NAMALWA (cell line): ENCODE measurements at places on chromosomes 4 and X.

- DNase-seq: no peak
These were observed 17.8 kb downstream of the JADE1 start for GRCh38 chr4:128827296-128827695.

- no peak for DNase-seq
These were observed 26.2 kb downstream of the ARAP2 start for GRCh38 chr4:36218121-36218520.

GRCh38 chr4:153541456-153542096 lies 75.4 kb downstream of the TMEM131L start:
- no peak for DNase-seq

DNA sequence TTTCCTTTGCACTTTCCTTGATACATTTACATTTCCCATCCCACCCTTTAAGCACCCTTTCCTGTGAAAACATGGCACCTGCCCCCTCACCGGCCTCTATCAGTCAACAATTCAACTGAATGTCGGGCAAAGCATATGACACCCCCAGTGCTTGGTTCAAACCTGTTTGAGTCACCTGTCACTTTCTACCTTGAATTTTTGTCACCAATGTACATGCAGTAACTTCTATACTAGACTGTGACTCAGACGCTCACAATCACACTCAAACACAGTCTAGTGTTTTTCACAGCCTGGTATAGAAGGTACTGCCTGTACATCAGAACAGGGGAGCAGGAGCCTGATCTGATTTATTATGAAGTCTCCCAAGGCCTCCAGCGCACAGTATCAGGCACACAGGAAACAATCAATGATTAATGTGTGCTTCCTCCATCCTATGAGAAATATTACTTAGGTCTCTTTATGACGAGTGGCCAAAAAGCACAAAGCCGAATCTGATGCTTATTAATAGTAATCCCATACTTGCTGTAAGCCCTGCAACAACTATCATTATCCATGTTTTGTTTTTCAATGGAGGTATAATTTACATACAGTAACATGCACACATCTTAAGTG lies 49.2 kb upstream of the FAM9C start:
- DNase-seq: no peak

DNA sequence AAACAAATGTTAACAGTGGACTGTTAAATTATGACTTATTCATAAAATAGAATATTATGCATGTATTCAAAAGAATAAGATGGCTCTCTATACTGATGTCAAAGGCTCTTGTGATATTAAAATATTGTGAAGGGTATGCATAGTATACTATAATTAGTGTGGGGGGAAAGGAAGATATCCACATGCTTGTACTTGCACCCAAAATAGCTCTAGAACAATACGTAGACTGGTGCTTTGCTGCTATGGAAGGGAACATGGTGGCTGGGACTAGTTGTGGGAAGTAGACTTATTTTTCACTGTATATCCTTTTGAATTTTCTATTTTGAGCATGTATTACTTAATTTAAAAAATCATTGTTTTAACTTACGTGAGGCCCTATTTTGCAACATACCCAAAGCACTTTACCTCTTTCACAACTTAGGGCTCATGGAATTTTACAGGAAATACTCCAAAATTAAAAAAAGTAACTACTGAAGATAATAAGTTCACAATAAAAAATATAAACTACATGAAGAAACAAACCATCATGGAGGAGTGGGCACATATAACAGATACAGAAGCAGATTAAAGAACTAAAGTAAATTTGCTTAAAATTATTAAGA lies 7.9 kb downstream of the PGRMC2 start:
- DNase-seq: no peak

DNA sequence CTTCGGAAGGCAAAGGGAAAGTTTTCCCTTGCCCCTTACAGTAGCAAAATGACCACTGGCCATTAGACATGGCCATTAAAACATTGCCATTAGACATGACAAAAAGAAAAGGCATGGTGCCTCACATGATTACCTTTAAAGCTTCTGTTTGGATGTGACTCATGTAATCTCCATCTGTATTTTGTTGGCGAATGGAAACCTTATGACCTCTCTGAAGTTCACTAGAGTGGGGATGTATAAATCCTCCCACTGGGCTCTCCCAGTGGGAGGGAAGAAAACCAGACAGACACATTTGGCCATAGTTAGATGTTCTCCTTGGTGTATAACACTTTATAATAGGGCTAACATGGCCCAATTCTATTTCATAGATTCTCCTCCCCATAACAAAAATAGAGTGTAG lies 152.6 kb downstream of the MAGEB17 start:
- DNase-seq: no peak

DNA sequence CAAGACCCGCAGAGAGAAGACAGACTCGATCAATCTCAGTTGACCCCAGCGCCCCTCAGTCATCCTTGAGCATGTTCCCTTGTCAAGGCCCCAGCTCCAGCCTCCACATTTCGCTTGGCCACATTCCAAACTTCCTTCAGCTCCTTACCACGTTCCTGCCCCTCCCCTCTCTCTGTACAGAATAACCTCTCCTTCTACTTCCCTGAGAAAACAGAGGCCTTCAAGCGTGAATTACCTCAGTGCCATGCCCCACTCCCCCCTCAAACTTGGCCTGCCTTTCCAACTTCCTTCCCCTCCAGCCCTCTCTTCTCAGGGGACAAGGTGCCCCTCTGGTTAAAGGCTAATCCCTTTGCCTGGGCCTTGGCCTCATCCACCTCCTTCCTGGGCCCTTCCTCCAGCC lies 3.2 kb upstream of the RIPPLY1 start:
- DNase-seq: no peak

- no peak for DNase-seq
These were observed 204.0 kb downstream of the MID1 start for GRCh38 chrX:10416424-10416823.

- DNase-seq: peak; percentile 61
These were observed 56.3 kb downstream of the ZAR1 start for GRCh38 chr4:48546336-48546735.

DNA sequence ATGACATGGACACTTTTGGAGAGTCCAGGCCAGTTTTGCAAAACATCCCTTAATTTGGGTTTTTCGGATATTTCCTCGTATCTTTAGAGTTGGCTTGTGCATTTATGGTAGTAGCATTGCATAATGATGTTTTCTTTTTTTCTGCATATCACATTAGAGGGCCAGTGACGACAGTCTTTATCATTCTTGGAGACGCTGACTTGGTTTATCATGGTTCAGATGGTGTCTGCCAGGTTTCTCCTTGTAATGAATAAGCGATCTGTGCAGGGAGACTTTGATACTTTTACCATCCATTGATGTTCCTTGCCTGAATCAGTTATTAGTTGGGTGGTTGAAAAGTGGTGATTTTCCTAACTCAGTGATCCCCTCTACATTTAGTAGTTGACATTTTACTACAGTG lies 46.6 kb downstream of the KIAA0232 start:
- DNase-seq: no peak

DNA sequence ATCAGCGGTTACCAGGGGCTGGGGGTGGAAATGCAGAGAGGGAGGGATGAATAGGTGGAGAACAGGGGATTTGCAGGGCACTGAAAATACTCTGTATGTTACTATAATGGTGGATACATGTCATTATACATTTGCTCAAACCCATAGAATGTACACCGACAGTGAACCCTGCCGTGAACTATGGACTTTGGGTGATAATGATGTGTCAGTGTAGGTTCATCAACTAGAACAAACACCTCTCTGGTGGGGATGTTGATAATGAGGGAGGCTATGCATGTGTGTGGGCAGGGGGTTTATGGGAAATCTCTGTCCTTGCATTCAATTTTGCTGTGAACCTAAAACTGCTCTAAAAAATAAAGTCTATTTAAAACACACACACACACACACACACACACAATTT lies 11.5 kb downstream of the HPSE start:
- no peak for DNase-seq

DNA sequence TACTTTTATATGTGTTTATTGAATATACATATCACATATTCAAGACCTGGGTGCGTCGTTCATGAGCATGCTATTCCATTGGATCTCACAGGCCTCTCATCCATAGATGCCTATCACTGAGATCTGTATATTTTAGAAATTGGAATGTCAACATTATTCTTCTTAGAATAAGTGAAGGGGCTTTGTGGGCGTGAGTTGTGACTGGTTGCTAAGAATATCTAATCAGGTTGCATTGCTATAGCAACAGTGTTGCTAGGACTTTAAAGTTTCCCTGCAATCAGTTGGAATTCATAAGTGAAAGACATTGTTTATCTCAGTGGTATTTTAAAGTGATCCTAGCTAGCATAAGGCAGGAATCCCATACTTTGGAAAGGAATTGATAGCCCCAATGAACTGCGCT lies 36.7 kb upstream of the ANK2 start:
- no peak for DNase-seq

DNA sequence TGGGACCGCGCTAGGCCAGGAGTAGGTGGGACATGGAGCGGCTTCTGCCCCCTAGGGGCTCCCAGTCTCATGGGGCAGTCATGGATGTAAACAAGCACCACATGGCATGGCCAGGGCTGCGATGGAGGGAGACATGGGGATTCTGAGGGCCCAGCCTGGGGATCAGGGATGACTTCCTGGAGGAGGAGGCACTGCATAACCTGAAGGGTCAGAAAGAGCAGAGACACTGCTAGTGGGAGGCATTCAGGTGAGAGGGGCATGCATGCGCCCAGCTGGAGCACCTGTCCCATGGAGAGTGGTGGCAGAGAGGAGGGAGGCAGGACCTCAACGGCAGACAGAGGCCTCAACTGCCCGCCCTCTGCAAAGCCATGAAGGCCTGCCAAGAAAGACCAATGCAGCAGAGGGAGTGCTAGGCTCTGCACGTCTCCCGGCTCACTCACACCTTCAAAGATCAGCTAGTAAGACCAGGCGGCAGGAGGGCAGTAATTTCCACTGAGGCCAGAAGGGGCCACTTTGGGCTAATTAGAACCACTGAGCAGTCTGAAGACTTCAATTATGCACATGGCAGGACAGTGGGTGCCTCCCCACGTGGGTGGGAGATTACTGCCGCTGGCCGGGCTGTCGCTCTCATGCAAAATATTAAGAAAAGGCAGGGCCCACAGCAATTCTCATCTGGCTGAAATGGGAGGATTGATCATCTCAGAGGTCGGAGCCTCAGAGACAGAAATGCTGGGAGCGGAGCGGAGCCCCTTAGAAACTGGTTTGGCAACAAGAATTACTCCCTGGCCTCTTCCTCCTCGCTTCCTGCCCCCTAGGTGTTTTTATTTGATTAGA lies 69.6 kb downstream of the PPP2R2C start:
- DNase-seq: no peak

DNA sequence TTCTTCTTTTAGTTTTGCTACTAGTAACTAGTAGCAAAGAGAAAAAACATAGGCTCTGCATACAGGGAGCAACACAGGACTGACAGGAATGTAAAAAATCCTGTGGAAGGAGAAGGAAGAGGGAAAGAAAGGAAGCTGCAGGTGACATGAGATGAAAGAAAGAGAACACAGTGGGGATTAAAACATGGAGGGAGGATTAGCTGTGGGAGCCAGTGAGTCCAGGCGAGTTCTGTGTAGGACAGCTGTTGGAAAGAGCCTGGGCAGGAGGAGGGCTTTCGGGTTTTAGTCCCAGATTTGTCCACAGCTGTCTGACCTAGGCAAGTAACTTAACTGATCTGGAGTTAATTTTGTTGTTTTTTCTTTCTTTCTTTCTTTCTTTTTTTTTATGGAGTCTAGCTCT lies 21.6 kb downstream of the CCNG2 start:
- no peak for DNase-seq

GRCh38 chrX:129653971-129654651 lies 645 bp downstream of the APLN start:
- no peak for DNase-seq

- DNase-seq: no peak
These were observed 106.2 kb downstream of the MAML3 start for GRCh38 chr4:140047786-140048185.

DNA sequence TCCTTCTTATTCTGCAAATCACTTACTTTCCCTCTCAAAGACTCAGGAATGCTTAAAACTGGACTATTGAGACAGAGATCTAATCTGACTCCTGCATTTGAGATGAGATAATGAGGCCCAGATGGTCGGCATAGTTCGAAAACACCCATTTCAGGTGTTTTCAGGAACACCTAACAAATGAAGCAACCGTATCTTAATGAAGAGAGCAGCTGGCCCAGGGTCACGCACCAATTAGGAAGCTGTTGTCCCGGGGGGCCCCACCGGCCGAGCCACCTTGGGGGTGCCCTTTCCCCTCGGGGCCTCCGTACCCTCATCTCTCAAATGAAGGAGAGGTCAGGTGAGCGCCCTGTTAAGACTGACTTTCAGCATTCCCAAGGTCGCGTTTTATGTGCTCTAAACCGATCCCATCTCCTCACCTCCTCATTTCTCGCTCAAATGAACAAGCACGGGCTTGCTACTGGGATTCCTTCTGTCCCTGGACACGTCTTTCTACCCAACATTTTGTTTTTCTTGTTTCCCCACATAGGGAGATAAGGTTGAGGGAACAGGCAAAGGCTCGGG lies 824 bp downstream of the LRPAP1 start:
- DNase-seq: no peak

- DNase-seq: no peak
These were observed 71.6 kb downstream of the FAM114A1 start for GRCh38 chr4:38939165-38939564.

DNA sequence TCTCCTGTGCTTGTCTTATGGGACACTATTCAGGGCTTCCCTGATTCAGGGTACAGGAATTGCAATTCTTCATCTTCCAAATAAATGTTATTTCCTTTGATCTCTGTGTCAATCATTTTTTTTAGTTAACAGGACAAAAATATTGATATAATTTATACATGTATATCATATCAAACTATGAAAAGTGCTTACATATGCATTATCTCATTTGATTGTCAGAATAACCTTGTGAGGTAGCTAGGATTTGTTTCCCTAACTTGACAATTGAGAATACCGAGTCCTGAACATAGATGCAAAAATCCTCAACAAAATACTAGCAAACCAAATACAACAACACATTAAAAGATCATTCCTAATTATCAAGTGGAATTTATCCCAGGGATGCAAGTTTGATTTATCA lies 11.5 kb upstream of the SERPINA7 start:
- DNase-seq: no peak

GRCh38 chr4:74920704-74921103 lies 12.2 kb upstream of the PARM1 start:
- no peak for DNase-seq

- no peak for DNase-seq
These were observed 420.1 kb downstream of the ZNF674 start for GRCh38 chrX:46125111-46125510.

DNA sequence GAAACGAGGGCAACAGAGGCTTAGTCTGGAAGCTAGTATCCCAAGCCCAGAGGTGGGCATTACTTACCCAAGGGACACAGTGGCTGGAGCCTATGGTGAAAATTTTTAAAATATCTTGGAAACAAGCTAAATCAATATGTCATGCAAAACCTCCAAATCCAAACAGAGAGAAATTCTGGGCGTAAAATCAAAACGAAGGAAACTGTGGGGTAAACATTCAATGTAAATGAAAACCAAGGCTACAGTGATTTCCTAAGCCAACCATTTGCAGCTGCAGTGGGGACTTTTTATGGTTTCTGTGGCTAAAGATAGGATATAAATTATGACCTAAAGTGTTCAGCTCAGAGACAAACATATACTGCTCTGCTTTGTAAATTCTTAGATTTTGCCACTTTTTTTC lies 507.7 kb upstream of the DIAPH2 start:
- DNase-seq: no peak
